Mesenteric fat pad (tissue), 1 donor: ENCODE measurements at places on chromosomes 4 and X. TPM values are rescaled to one million over a fixed set of nuclear protein-coding genes. Genes with fewer than 3 reads are reported as not detected.

TMSB15A gene
- not detected for total RNA-seq

QRFPR gene
- not detected for total RNA-seq

RAI2 gene
- total RNA-seq, result 15.9 TPM

CPEB2 gene
- total RNA-seq, result 23.1 TPM

WAS gene
- 22.0 TPM for total RNA-seq

TREX2 gene
- 0.80 TPM for total RNA-seq

CLCN4 gene
- total RNA-seq, result 2.6 TPM

SUPT20HL1 gene
- not detected for total RNA-seq

CFAP99 gene
- total RNA-seq, result not detected

ASB5 gene
- total RNA-seq, result not detected

FAM13A gene
- 29.6 TPM for total RNA-seq

TAF7L gene
- total RNA-seq, result 0.26 TPM

ADGRL3 gene
- total RNA-seq, result 5.9 TPM

FAM47A gene
- total RNA-seq, result not detected

MAGEA9B gene
- total RNA-seq, result not detected

BANK1 gene
- 11.6 TPM for total RNA-seq

RASGEF1B gene
- 32.5 TPM for total RNA-seq

ARSJ gene
- 2.4 TPM for total RNA-seq

PNCK gene
- total RNA-seq, result 1.4 TPM

SORBS2 gene
- total RNA-seq, result 17.5 TPM

TRIM61 gene
- total RNA-seq, result 2.1 TPM

FAM9B gene
- not detected for total RNA-seq

MAGEA1 gene
- total RNA-seq, result not detected

PARM1 gene
- total RNA-seq, result 27.5 TPM

FATE1 gene
- not detected for total RNA-seq
